ENCODE measurements at places on chromosomes 16 and 17. TPM values are rescaled to one million over a fixed set of nuclear protein-coding genes. Genes with fewer than 3 reads are reported as not detected.

RAB40C gene
- 13.6 TPM for total RNA-seq

TPPP3 gene
- 1.6 TPM for total RNA-seq

C17orf78 gene
- total RNA-seq, result not detected

CASKIN2 gene
- total RNA-seq, result 13.9 TPM

SLC16A5 gene
- 3.3 TPM for total RNA-seq

Measured in smooth muscle cell of the pulmonary artery (primary cell).